A549 treated with AZD2906 at 1 μM for 4 hours (cell line): ENCODE measurements at places on chromosomes 6 and 20. TPM values are rescaled to one million over a fixed set of nuclear protein-coding genes. Genes with fewer than 3 reads are reported as not detected.

TINAG gene
- 0.20 TPM in 1 of 5 replicates, not detected in the others for total RNA-seq

WFDC13 gene
- total RNA-seq, result not detected in 5 replicates

BPIFA1 gene
- total RNA-seq, result not detected in 5 replicates

TXLNB gene
- not detected in 5 replicates for total RNA-seq

TPBG gene
- 30.1 to 35.9 TPM (median 35.1 TPM) in 5 replicates for total RNA-seq

DLK2 gene
- 5.6 to 9.0 TPM (median 8.9 TPM) in 5 replicates for total RNA-seq

EMILIN3 gene
- 0.34 to 0.73 TPM (median 0.57 TPM) in 5 replicates for total RNA-seq

SLC17A1 gene
- total RNA-seq, result 0.06 TPM in 1 of 5 replicates, not detected in the others

MDC1 gene
- total RNA-seq, result 15.5 to 19.2 TPM (median 15.8 TPM) in 5 replicates

RGS17 gene
- total RNA-seq, result 4.7 to 6.3 TPM (median 5.8 TPM) in 5 replicates

PDE7B gene
- total RNA-seq, result 0.51 to 0.87 TPM (median 0.66 TPM) in 5 replicates

TMEM244 gene
- not detected in 5 replicates for total RNA-seq

LY6G6F gene
- not detected in 5 replicates for total RNA-seq

HLA-DOB gene
- total RNA-seq, result 0.05 to 0.14 TPM (median 0.12 TPM) in 4 of 5 replicates, not detected in the other

HFE gene
- 10.4 to 12.3 TPM (median 11.8 TPM) in 5 replicates for total RNA-seq
